CD4-positive, alpha-beta T cell treated with Interleukin-17A for 4 hours (primary cell): ENCODE measurements at places on chromosomes 12 and 14.

GRCh38 chr14:103204852-103205540 is 81.7 kb downstream of the TNFAIP2 start:
- DNase-seq: no peak

DNA sequence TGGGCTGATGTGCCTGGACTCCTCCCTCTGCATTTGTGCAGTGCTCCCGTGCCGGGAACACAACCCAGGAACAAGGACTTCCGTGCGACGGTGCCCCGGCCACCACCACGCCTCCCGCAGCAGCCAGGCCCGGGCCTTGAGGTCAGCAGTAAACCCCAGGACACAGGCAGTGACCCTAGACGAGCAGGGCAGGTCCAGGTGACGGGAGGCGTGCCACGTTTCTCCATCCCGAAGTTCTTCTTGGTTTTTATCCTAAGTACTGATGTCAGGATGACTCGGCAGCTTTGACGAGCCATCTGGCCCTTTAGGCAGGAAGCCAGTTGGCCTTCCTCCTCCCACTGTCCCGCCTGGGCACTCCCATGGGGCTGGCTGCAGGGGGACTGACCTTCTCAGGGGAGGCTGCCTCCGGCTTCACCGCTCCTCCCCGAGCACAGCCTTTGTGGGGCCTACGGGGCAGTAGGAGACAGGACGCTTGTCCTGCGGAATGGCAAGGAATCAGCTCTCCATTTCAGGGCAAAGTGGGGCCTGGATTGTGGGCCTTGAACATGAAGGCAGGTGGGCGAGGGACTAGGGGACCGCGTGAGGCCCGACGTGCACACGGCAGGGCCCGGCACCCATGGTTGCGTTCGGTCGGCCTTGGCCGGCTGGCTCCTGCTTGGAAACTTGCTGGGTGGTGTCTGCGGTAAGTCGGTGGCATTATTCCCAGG is 94.1 kb downstream of the FBXL14 start:
- no peak for DNase-seq

GRCh38 chr14:93269341-93270068 is 62.4 kb downstream of the UBR7 start:
- no peak for DNase-seq

DNA sequence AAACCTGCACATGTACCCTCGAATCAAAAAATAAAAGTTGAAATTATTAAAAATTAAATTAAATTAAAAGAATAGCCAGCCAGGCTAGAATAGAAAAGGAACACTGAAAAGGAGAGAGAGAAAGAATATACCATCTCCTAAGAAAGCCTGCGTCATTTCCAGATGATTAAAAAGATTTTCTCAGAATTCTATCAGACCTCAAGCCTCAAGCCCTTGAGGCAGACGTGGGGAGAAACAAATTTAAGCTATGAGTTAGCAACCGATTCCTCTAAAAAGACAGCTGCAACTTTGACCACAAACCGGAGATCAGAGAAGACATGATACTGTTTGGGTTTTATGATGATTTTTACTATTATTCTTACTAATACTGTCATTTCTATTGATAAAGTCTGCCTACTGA is 138.3 kb downstream of the KSR2 start:
- no peak for DNase-seq

DNA sequence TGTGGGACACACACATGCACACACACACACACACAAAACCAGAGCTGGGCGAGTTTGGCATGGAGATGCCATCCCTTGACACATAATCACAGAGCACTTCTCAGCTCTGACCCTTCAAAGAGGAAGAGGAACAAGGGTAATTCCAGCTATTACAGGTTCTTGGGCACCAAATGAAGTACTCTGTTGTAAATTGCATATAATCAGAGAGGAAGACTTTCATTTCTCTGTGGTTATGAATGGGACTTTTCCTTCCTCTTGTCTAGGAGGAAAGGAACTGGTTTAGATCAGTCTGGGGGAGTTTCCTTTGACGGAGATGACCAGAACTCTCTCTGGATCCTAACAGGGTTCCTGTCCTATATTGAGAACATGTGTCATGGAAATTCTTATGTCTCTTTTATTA is 26.4 kb upstream of the FGF6 start:
- DNase-seq: no peak

DNA sequence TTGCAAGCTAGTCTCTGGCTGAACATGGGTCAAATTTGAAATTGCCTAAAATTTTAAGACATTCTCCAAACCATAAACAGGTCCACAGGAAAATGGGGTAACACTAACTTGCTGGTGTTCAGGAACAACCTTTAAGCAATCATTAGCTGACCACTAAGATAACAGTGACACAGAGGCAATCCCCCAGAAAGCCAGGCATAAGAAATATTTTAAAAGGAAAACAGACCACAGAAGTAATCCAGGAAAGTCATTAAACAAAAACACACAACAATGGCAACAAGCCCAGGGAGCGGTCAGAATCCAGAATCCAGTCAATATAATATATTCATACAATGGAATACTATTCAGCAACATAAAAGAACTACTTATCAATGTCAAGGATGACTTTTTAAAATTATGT is 59.1 kb downstream of the LRP6 start:
- DNase-seq: no peak

GRCh38 chr12:6358881-6359280 is 16.5 kb downstream of the SCNN1A start:
- DNase-seq: no peak

- DNase-seq: no peak
Observed at GRCh38 chr14:51224551-51224950, 15.5 kb upstream of the TMX1 start.

GRCh38 chr12:22797701-22798100 is 172.7 kb downstream of the ETNK1 start:
- no peak for DNase-seq

DNA sequence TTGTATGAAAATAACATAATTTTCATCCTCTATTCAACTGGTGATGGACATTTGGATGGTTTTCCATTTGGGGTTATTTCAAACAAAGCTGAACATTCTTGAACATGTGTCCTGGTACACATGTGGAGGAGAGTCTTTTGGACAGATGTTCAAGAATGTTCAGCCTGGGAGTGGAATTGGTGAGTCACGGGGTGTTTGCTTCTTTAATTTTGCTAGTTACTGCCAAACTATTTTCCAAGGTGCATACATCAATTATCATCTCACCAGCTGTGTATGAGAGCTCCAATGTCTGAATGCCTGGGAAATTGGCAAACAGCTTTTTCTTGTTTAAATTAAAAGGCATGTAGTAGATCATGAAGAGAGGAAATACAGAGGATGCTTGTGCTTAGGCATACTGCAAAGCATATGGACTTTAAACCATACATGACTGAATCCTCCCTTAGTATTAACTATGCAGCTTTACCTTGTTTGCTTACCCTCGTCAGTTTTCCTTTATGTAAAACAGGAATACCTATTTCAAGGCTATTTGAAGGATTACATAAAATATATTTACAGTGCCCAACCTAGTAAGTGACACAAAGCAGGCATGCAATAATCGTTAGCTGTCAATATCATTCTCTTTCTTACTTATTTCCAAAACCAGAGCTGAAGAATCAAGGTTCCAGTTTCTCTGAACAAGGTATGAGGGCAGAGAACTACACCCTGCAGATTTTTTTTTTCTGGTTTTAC is 152.1 kb downstream of the ITPR2 start:
- DNase-seq: no peak
